ENCODE measurements at places on chromosomes 5 and 9.

- DNase-seq, result no peak
Observed at GRCh38 chr5:174444479-174445188, 279.7 kb upstream of the MSX2 start.

DNA sequence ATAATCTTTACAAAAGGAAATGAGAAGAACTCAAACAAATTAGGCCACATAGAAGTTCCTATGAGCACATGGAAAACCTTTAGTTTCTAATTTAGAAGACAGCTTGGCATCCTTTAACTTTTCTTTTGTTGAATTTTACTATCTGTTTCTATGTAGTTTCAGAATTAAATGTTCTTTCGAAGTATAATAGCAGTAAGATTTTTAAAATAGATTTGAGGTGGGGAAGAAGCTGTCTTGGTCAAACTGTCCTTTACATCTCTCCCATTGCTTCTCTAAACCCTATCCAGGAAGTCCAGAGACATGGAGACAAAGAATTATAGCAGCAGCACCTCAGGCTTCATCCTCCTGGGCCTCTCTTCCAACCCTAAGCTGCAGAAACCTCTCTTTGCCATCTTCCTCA, at the start of gene OR1L4:
TSS of gene OR1L4 (plus strand) at position 301 of the 400 bp plus-strand sequence. CDS start at position 301, 0 bp downstream.
- no peak for DNase-seq

- DNase-seq, result no peak
Observed at GRCh38 chr9:77944556-77945243, 86.9 kb downstream of the GNAQ start.

DNA sequence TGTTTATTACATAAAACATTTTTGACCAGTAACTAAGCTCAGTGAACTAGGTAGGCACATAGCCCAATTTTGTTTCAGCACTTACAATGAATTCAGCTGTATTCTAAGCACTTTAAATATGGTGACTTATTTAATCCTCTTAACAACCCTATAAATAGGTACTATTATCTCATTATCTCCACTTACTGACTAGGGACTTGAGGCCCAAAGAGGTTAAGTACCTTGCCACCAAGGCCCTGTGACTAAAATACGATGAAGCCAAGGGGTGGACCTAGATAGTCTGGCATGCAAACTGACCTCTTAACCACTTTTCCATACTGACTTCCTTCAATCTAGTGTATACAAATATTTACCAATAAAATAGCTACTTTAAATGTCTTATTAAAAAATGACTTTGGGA, 266.4 kb downstream of the ZNF608 start:
- DNase-seq, result no peak

- no peak for DNase-seq
Observed at GRCh38 chr5:33841891-33842290, 49.9 kb downstream of the ADAMTS12 start.

DNA sequence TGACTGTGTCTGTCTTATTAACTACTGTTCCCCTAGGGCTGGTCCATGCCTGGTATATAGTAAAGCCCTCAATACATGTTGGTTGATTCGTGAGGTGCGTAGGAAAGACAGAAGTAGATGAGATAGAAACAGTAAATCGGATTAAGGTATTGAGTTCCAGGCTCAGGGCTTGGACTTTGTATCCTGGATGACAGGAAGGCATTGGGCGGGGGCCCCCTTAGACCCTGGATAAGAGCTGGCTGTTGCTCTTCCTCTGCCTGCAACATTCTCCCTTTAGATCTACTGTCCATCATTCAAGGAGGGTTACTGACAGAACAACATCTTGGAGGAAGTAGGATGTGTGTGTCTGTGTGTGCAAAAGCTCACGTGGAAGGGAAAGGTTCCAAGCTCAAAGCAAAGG, 31.2 kb upstream of the CTNNA1 start:
- DNase-seq, result no peak

- DNase-seq, result no peak
Observed at GRCh38 chr9:124345063-124345462, 70.2 kb downstream of the PSMB7 start.

- DNase-seq, result no peak
Observed at GRCh38 chr5:153719324-153719723, 228.9 kb downstream of the GRIA1 start.

DNA sequence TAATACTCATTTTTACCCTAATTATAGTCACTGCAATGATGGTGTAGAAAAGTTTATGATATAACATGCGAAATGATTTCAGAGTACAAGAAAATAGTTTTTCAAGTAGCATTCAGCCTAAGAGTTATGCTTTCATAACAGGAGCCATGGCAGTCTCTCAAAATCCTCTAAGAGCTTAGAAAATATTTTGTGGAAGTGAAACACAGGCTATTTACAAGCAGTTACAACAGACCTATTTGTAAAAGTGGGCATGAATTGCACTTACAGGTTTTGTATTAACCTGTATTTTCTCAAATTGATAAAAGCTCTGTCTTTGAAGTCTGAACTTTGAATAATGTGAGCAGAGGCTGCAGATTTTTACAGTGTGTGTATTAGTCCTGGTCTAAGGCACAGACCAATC, 523.3 kb downstream of the LRRC70 start:
- no peak for DNase-seq

DNA sequence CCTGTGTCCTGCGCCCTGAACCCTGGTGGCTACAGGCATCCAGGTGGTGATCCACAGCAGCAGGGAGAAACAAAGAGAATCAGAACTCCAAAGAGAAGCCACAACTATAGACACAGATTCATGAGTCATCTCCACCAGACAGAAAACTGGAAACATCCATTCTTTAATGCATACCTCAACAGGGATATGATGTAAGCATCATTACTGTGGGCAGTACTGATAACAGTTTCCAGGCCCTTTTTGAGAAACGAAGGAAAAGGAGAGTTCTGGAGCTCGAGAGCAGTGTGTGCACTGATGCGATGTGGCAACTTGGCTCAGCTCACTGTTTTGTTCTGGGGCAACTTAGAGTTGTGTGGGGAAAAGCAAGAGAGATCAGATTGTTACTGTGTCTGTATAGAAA, 215.6 kb upstream of the ADAMTS16 start:
- no peak for DNase-seq

DNA sequence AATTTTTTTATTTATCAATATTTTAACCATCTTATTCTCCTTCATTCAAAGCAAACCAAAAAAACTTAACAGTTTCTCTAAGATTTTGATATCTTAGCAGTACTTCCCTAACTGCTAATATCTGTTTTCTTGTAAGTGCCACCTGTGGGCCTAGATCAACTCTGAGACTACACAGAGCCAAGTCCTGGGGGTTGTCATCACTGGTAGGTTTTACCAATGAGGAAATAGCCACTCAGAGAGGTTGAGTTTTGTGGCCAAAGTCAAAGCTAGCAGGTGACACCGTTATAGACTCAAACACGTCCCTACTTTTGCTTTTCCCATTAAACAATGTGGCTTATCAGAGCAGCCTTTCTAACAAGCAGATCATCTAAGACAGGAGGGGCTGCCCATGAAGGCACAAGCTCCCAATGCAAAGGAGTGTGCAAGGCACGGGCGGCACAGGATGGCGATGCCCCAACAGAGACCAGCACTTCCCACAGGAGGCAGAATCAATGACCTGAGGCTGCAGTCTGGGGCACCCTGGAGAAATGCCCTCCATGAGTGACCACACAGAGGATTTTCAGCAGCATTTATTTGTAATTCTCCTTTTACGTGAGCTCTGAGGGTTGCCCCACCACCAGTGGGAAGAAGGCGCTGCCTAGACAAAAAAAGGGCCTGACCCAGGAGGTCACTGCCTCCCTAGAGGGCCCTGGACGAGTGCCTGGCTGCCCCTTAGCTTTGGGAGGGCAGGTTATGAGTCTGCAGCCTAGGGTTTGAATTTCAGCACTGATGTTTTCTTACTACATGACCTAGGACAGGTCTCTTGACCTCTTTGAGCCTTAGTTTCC, 7.4 kb downstream of the TBC1D2 start:
- no peak for DNase-seq

GRCh38 chr5:94508461-94509148, 109.8 kb downstream of the KIAA0825 start:
- no peak for DNase-seq

- no peak for DNase-seq
Observed at GRCh38 chr9:32701321-32702022, 66.0 kb upstream of the TAF1L start.

DNA sequence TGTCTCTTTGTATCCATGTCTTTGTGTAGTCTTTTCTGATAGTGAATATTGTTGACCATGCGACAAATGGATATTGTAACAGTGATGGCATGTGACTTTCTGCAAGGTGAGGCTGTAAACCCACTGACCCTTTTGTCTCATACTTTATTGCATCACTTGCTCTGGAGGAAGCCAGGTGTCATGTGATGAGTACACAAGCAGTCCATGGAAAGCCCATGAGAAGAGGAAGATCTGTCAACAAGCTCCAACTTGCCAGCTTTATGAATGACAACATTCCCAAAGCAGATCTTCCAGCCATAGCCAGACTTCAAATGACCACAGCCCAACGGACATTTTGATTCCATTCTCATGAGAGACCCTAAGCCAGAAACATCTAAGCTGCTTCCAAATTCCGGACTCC, 450.1 kb upstream of the ACTBL2 start:
- no peak for DNase-seq

DNA sequence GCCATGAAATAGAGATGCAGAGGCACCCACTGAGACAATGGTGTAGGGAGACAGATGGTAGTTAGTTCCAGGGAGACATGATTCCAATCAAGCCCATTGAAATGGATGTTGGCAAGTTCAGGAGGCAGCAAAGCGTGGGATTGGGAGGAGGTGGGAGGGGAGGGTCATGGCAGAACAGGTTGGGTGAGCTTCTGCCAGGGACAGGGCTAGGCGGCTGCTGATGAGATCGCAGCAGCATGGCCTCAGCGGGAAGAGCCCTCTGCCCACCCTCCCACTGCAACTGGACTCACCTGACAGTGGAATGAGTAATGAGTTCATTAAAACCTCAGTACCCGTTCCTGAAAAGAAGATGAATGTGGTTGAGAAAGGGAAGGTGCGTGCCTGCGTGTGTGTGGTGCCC, 418.2 kb downstream of the CDK5RAP2 start:
- no peak for DNase-seq

DNA sequence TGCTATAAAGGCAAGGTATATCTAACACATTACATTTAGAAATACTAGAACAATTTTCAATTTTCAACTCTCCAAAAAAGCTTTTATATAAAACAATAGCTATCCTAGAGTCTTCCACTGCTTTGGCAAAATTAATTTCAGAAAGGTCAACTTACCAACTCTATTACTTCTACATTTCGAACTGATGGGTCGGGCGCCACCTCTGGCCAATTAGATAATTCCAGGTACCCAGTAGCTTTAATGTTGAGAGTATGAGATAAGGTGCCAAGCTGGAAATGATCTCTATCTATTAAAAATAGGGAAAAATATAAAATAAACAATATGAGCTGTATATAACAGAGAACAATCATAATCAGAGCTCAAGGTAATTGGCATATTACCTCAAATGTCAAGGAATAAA, 166.6 kb downstream of the AP3B1 start:
- DNase-seq, result no peak

DNA sequence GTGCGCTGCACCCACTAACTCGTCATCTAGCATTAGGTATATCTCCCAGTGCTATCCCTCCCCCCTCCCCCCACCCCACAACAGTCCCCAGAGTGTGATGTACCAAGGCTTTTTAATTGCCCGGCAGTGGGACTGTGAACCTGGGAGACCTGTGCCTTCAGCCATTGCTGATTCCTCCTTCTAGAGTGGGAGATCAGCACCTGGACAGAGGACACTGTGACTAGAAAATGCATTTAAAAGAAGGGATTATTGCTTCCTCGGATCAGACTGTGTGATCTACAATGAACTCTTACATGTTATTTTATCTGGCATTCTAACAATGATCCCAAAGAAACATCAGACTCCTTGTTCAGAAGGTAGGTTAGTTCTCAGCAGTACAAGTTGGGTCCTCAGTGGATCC, 25.9 kb downstream of the CTSL start:
- no peak for DNase-seq

DNA sequence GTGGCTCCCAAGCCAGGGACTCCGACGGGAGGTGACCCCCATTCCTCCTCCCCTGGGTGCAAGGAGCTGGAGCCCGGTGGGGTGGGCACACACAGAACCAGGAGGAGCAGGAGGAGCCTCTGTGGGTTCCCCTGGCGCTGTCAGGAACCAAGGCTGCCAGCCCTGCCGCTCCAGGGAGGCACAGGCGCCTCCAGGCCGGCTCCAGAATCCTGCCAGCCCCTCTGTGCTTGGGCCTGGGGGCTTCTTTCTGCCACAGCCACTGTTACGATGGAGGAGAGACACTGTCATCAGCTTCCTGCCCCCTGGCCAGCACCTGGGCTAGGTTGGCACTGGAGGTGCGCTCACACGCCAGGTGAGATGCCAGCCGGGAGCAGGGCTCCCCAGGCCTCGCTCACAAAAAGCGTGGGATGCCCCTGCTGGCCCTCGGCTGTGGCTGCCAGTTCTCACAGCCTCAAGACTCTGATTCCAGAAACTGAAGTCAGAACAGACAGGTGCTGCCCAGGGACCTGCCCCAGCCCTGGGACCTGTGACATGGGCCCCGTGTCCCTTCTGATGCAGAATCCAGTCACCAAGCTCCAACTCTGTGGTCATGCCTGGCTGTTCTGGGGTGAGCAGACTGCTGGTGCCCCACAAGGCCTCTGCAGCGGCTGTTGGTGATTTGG, 37.4 kb upstream of the UBAC1 start:
- DNase-seq, result no peak

DNA sequence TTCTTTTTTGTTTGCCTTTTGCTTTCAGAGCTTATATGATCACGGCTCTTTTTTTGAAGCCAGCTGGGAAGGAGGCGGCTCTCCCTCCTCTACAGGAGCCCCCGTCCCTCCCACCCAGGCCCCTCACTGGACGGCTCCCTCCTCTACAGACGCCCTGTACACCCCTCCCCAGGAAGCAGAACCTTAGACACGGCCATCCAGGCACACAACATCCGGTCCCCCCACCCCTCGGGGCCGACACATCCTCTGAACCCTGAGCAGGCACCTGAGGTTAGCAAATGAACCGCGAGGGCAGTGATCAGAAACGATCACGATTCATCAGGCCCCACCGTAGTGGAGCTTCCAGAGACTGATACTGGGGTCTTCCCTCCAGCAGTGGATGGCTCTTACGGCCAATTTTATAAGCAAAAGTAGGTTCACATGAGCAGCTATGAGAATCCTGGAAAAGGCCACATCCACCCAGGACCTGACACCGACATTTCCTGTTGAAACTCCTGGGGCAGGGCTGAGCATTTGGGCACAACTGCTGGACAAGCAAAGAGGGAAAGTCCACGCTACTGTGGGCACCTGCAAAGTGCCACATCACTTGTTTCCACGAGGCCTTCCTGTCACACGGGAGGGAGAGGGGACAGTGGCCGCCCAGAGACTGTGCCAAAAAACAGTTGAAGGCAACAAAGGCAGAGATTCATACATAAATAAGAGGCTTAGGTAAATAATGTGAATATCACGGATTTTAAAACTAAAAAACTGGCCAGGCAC, 78.9 kb downstream of the SEMA4D start:
- DNase-seq, result no peak

Data from cardiac fibroblast (primary cell).